ENCODE measurements at places on chromosomes 16 and 17. TPM values are rescaled to one million over a fixed set of nuclear protein-coding genes. Genes with fewer than 3 reads are reported as not detected.
A peak's percentile ranks its signal among the peaks of the same experiment; 100 is the strongest.

Gene PARD6A
- total RNA-seq, result 6.4 TPM

Gene CDH1
- 545 TPM for total RNA-seq

GRCh38 chr16:26457095-26457494 is 609.6 kb upstream of the C16orf82 start:
- DNase-seq, result no peak

GRCh38 chr16:28910086-28911031 is 14.7 kb downstream of the RABEP2 start:
- DNase-seq, result no peak

- no peak for DNase-seq
Observed at GRCh38 chr17:80874866-80875445, 116.7 kb upstream of the CHMP6 start.

- DNase-seq, result no peak
Observed at GRCh38 chr17:75108193-75108592, 1.6 kb upstream of the ARMC7 start.

DNA sequence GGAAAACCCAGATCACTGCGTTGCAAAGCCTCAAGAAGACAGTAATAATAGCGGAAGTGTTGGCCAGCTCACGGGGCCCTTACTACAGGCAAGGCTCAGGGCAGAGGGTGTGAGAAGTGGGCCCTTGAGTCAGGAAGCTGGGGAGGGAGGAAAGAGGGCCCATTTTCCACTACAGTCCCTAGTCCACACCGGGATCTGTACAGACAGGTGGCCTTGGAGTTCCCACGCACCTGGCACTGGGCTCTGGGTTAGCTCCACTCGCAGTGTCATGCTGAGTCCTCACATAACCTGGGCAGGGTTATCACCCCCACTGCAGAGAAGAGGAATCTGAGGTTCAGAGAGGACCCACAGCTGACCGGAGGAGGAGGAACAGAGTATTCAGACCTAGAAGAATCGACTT is 16.8 kb upstream of the MTSS2 start:
- DNase-seq, result no peak

- DNase-seq, result no peak
Observed at GRCh38 chr17:65557349-65558310, 3.8 kb downstream of the AXIN2 start.

GRCh38 chr17:48307814-48308411 is 122.1 kb downstream of the SKAP1 start:
- DNase-seq, result peak; percentile 11

Data from progenitor cell of endocrine pancreas (in vitro differentiated cells).